ENCODE measurements at places on chromosomes 5 and 9.
A peak's percentile ranks its signal among the peaks of the same experiment; 100 is the strongest.

DNA sequence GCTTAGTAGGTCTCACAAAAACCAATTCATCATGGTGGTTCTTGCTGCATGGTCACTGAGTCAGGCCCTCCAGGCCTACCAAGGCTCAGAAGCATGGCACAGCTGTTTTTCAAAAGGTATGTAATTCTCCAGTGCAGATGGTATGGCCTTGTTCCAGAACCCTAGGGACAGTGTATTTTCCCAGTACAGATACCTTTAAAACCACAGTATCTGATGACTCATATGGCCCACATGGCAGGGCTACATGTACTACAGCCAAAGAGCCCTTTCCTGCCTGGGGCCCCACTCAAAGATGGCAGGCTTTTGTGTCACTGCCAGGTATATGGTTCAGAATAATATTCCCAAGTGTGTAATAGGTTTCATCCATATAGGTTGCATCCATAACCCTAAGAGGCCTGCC lies 16.5 kb downstream of the CSF2 start:
- DNase-seq: no peak

DNA sequence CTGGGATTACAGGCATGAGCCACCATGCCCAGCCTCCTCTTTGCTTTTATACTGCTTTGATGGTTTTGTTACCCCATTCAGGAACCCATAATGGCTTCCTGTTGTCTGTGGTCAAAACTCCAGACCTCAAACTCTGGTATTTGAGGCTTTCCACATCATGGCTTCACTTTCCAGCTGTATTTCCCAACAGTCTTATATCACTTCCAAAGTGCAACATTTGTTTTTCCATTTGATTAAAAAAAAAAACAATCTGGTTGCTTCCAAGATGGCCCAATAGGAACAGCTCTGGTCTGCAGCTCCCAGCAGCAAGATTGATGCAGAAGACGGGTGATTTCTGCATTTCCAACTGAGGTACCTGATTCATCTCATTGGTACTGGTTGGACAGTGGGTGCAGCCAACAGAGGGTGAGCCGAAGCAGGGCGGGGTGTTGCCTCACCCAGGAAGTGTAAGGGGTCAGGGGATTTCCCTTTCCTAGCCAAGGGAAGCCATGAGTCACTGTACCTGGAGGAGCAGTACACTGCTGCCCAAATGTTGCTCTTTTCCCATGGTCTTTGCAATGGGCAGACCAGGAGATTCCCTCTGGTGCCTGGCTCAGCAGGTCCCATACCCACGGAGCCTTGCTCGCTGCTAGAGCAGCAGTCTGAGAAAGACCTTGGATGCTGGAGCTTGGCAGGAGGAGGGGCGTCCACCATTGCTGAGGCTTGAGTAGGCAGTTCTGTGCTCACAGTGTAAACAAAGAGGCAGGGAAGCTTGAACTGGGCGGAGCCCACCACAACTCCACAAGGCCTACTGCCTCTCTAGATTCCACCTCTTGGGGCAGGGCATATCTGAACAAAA lies 458.4 kb downstream of the KDM4C start:
- DNase-seq: no peak

DNA sequence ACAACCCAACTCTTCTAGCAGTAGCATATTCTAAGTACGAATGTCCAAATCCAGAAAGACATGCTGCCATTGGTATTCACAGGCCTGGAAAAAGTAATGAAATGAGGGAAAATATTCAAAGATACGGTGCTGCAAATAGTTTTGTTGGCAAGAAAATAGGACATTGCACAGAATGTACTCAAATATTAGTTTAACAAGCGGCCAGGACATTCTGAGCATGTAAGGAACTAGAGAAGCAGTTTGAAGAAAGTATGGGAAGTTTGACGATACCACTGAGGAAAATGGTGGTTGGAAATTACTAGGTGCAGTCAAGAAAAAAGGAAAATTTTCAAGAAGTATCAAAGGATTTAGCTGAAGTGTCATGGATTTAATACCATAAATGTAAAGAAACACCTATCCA lies 468.0 kb upstream of the GRIN3A start:
- DNase-seq: no peak

DNA sequence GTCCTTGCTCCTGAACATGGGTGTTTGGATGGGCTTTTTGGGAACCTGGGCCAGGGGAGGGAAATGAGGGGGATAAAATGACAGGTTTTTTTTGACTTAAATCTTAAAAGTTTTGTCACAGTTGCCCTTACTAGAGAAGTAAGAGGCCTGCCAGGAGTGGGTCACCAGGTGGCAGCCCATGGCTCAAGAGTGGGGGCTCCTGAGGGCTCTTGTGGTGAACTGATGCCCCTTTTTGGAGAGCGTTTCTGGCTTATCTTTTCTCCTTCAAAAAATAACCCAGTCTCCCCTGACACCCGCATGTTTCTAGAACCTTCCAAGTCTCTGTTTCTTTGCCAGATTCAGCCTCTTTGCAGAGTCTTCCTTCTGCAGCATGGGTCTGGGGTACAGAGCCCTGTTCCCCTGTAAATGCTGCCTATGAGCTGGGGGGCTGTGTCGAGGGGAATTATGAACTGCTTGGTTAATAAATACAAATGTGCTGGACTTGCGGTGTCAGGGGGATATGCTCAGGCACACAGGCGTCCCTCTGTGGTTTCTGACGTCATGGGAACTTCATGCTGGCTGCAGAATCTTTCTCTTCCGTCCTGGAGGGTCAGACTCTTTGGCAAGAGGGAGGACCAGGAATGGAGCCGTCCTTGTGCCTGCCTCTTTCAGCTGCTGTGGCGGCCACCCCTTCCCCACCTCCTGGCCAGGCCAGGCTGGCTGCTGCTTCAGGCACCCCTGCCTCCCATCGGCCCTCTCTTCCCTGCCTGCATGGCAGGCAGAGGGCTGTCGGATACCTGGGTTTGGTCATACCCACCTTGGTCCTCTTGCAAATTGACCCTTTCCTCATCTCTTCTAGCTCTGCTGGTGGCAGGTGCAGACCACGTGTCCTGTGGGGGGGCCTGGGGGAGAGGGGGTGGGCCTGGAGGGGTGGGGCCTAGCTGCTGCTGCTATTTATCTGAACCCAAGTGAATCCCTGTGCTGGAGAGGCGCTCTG lies 30.1 kb downstream of the PTPA start:
- DNase-seq: peak; percentile 75

GRCh38 chr9:112945620-112946208 lies 55.0 kb upstream of the SLC46A2 start:
- no peak for DNase-seq

- DNase-seq: no peak
These were observed 18.4 kb upstream of the EGFL7 start for GRCh38 chr9:136644343-136644592.

- DNase-seq: no peak
These were observed 74.3 kb downstream of the MUSK start for GRCh38 chr9:110742741-110743371.

DNA sequence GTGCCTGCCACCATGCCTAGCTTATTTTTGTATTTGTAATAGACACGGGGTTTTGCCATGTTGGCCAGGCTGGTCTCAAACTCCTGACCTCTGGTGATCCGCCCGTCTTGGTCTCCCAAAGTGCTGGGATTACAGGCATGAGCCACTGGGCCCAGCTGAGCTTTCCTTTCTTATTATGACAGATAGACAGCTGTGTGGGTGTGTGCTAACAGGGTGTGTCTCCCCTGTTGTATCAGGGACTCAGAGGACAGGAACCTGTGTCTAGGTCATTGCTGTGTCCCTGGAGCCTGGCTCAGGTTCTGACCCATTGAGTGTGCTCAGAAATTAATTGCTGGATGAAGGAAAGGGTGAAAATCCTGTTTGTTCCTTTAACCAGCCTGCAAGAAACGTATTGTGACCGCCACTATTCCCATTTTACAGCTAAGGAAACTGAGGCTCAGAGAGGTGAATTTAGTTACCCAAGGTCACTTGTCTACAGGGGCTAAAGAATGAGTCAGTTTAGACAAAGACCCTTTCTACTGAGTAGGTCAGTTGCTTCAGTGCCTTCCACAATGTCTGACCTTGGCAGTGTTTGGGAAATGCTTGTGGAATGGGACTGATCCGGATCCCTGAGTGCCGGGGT lies 16.8 kb downstream of the NCS1 start:
- DNase-seq: no peak

DNA sequence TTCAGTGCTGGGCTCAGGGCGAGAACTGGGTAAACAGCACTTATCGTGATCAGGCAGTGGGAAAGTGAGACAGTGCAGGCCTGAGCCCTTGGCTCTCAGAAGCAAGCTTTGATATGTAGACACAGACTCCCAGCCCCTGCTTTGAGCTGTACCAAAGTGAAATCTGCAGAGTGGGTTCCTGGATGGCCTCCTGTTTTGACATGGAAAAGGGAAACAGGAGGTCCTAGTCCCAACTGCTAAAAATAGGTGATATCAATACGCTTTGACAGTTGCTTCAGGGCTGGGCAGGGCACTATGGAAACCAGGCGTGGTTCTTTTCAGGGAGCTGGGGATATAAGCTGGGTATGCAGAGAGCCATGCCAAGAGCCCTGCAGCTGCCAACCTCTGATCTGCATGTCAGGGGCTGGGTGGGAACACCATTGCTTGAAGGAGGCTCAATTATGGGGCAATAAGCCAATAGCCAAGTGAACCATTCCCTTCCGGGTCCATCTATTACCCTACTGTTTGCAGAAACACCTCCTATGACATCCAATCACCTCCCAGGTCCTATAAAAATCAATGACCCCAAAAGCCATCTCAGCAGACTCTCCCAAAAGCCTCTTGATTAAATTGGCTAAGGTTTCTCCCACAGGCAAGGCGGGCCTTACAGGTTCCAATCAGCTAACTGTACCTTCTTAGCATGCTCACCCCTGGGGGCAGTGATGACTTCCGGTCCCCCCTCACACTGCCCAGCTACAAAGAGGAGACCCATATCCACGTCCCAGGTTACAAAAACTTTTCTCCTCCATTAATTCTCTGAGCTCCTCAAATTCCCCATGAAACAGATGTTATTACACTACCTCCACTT lies 45.8 kb downstream of the EPB41L4B start:
- peak; percentile 39 for DNase-seq

GRCh38 chr5:150143350-150144245 lies 12.0 kb downstream of the PDGFRB start:
- DNase-seq: peak; percentile 85

DNA sequence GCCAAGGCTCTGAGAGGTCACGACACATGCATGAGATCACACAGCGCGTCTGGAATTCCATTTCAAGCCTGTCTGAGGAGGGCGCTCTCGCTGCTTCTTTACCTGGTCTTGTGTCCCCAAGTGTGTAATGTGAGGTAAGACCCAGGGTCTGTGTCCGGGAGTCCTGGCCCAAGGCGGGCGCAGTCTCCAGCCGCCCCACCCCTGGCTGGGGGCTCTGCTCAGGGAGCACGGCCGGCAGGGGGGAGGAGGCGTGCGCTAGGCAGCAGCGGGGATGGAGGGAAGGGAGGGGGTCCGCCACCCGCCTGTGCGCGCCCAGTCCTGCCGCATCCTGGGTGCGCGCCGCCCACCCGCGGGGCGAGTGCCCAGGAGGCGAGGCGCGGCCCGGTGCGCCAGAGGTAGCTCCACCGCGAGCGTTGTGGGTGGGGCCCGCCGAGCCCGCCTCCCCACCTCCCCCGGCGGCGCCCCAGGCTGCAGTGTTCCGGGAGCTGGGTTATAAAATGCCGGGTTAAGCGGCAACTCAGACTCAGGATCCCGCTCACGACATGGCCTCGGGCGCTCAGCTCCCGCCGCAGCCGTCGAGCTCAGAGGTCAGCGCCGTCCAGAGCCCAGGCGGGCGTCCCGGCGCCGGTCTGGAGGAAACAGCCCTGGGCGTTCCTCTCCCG lies at the start of gene CCNI2:
TSS of gene CCNI2 (plus strand) at position 473 of the 662 bp plus-strand sequence. CDS start at position 543, 70 bp downstream.
- DNase-seq: peak; percentile 48

- peak; percentile 59 for DNase-seq
These were observed 29.0 kb downstream of the RGS3 start for GRCh38 chr9:113492343-113493202.

DNA sequence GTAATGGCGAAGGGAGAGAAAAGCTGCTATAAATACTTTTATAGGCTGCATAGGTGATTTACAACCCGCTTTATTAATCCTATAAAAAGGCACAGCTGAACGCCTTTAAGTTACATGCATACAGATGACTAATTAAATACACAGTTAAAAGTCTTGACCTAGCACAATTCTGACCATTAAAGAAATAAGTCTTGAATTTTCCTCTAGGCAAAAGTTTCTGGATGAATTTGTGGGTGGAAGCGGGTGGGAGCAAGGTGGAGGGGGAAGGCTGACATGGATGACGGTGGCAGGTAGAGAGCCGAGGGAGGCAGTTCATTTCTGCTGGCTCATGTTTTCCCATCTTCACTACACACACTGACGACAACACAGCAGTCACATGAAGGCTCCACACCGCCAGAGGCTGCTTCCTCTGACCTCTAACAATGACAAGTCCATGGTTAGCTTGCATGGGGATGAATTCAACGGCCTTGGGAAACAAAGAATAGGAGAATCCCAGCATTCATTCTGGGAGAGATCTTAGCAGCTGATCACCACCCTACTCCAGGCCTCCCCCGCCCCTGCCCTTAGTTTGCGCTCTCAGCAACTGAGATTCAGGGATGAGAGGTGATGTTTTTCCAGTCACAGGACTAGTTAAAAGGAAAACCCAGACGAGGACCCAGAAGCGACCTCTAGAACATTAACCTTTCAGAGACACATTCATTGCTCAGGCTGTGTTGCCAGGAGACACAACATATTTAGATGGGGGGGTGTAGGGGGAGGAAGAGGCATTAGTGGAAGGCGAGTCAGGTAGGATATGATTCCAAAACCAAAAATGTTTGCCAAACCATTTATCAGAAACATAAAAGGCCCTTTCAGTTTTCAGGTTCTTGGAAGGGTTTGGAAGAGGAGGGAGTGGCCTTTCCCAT lies 329.3 kb downstream of the PIK3R1 start:
- DNase-seq: no peak

GRCh38 chr9:121572581-121572980 lies 72.9 kb upstream of the GGTA1 start:
- no peak for DNase-seq

GRCh38 chr5:132859889-132860437 lies 6.3 kb downstream of the GDF9 start:
- DNase-seq: no peak

- no peak for DNase-seq
These were observed 251.3 kb downstream of the NR2F1-AS1 start for GRCh38 chr5:93329756-93330155.

GRCh38 chr5:9712911-9713310 lies 82.8 kb upstream of the TAS2R1 start:
- DNase-seq: no peak

DNA sequence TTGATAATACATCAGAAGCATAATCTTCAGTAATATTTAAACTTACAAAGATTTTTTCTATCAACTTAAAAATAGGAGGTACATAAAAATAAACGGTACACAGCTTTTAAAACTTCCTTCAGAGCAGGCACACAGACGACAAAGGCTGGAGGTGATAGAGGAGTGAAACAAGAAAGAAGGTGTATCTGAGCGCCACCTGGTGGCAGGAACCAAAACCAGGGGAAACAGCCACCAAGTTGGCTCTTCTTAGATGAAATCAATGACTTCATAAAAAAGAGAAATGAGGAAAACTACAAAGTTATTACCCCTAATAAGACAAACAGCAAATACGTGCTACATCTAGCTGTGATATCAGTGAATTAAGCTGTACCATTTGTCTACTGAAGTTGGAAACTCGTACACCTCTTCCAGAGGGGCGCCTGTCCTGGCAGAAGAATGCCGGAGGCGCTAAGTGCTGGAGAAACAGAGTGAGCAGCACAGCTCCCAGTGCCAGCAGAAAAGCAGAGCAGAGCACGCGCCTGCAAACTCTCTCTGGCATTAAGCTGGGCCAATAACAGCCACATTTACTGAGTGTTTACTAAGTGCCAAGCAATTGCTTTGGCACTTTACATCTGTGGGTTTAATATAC lies 85.9 kb downstream of the SETX start:
- DNase-seq: peak; percentile 80

GRCh38 chr9:86036555-86036954 lies 62.8 kb downstream of the GOLM1 start:
- DNase-seq: no peak

GRCh38 chr9:21585756-21586752 lies 103.9 kb upstream of the IFNE start:
- DNase-seq: no peak

All from left ventricle myocardium superior (tissue), 1 donor.